ENCODE measurements at places on chromosomes 16 and 17. TPM values are rescaled to one million over a fixed set of nuclear protein-coding genes. Genes with fewer than 3 reads are reported as not detected.

DNA sequence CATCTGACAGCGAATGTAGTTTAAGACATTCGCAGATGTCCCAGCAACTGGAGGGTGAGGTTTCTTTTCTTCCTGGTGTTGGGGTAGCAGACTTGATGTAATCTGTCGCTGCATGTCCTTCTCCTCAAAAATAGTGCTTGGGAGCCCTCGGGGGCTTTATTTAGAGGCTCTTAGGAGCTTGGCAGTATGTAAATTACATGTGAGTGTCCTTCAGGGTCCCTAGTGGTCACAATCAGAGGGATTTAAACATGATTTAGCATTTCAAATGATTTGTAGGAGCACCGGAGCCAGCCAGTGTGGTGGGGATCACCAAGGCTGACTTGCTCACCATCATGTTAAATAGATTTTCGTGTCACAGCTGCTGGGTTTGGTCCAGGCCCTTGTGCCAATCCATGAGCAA lies 8.8 kb upstream of the SALL1 start:
- H3K36me3 ChIP-seq, result no peaks in the 10 kb centered on the region
- H3K4me1 ChIP-seq, result no peaks in the 10 kb centered on the region
- peaks cover 13% of the 10 kb centered on the region for H3K27me3 ChIP-seq
- no peak for DNase-seq
- no peak overlapping the region for H3K27ac ChIP-seq
- no peak overlapping the region for H3K4me3 ChIP-seq

GRCh38 chr17:27906623-27907022 lies 13.5 kb upstream of the LYRM9 start:
- H3K4me1 ChIP-seq, result no peaks in the 10 kb centered on the region
- no peaks in the 10 kb centered on the region for H3K36me3 ChIP-seq
- H3K27me3 ChIP-seq, result peaks cover 76% of the 10 kb centered on the region
- no peak for DNase-seq
- no peak overlapping the region for H3K27ac ChIP-seq

GRCh38 chr16:10879681-10880589 lies 2.9 kb downstream of the CIITA start:
- H3K27ac ChIP-seq, result no peak overlapping the region
- peaks cover 26% of the 10 kb centered on the region for H3K27me3 ChIP-seq
- H3K36me3 ChIP-seq, result no peaks in the 10 kb centered on the region
- H3K4me3 ChIP-seq, result no peak overlapping the region

- H3K4me1 ChIP-seq, result 0 out of 2 replicates have a peak, but pooled peaks cover 3% of the 10 kb centered on the region
- DNase-seq, result no peak
- peaks cover 14% of the 10 kb centered on the region for H3K27me3 ChIP-seq
- no peak overlapping the region for H3K27ac ChIP-seq
- H3K4me3 ChIP-seq, result peak overlapping the region; percentile 54
Observed at GRCh38 chr17:48816438-48816773, 623 bp downstream of the TTLL6 start.

DNA sequence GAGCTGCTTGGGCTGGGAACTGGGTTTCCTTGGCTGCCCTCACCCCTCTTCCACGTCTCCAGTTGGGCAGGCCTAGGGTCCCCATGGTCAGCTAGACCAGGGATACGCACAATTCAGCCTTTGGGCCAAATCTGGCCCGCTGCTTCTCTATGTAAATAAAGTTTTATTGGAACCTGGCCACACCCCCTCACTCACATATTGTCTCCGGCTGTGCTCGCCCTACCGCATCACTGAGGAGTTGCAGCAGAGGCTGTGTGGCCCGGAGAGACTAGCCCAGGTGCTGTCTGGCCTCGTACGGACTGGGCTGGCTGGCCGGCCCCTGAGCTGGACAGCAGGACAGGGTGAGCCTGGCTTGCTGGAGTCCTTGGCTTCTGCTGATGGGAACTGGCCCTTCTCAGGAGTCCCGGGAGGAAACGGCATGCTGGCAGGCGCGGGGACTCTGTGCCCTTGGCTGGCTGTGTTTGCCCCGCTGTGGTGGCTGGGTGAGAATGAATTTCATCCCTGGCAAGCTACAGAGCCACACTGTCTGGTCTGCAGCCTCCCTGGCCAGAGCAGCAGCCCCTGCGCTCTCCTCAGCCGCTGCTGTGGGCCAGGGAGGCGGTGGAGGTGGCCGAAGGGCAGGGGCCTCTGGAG lies 82.0 kb downstream of the ENGASE start:
- H3K27ac ChIP-seq, result no peak overlapping the region
- no peak for DNase-seq
- H3K4me1 ChIP-seq, result no peaks in the 10 kb centered on the region
- peaks cover 92% of the 10 kb centered on the region for H3K27me3 ChIP-seq

Gene RSPRY1
- total RNA-seq, result 26.3 TPM

Gene NPIPA2
- total RNA-seq, result 2.6 TPM

Gene MILR1
- 25.6 TPM for total RNA-seq
